ENCODE measurements at places on chromosomes 1 and 21.
A peak's percentile ranks its signal among the peaks of the same experiment; 100 is the strongest.

GRCh38 chr1:31033598-31033997 lies 31.9 kb downstream of the PUM1 start:
- DNase-seq: no peak

DNA sequence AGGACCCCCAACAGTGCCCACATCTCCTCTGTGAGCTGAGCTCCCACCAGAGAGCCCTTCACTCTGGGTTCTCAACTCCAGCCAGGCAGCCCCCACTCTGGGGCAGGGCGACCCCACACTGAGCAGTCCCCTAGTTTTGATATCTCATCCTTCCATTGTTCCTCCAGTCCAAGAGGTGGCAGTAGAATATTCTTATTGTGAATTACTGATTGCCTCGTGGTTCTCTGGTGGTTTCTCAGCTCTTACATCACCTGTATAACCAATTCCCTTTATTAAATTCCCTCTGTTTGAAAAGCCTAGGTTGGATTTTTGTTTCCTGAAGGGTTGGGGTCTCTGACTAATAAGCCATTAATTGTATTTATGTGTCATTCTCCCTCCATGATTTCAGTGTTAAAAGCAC lies 407.5 kb downstream of the SETD4 start:
- no peak for DNase-seq

DNA sequence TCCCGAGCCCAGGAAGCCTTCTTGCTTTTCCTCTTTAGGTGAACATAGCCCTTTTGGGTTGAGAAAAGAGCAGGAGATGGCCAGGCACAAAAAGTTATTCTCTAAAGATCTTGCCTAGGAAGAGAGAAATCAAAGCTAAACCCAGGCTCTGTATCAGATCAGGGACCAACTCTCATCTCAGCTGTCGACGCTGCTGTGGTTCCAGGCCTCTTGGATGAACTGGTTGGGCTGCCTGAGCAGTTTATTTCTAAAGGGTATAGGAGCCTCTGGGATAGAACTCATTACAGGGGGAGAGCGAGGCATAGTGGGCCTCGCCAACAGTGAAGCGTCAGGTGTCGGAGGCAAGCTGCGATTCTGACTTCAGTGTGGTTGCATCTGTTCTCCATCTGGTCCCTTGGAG lies 82.6 kb upstream of the F3 start:
- DNase-seq: no peak

DNA sequence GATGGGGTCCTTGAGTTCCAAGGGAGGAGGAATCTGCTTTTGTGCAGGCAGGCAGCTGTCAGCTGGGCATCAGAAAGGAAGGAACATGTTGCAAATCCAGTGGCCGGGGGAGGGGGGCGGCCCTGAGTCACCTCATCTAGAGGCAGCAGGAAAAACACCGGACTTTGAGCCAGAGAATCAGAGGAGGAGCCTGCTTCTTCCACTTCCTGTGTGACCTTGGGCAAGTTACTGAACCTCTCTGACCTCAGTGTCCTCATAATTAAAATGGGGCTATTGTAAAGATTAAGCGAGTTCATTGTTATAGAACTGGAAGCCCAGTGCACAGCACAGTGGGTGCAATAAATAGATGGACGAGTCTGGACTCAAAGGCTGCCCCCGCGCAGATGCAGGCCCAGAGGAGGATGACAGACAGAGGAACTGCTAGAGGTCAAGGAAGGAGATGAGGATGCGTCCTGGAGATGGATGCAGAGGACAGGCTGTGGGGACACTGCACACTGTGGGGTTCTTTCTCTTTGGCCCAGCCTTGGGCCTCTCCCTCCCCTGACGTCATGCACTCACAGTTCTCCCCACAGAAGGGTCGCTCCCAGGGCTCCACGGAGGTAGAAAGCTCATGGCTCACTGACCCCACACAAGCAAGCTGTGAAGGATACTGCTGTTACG lies 714.3 kb downstream of the MATN1 start:
- DNase-seq: no peak

- DNase-seq: peak; percentile 30
These were observed 15.3 kb downstream of the RNU1-1 start for GRCh38 chr1:16498573-16499413.

GRCh38 chr1:206556750-206557635 lies 49.7 kb downstream of the RASSF5 start:
- DNase-seq: no peak

DNA sequence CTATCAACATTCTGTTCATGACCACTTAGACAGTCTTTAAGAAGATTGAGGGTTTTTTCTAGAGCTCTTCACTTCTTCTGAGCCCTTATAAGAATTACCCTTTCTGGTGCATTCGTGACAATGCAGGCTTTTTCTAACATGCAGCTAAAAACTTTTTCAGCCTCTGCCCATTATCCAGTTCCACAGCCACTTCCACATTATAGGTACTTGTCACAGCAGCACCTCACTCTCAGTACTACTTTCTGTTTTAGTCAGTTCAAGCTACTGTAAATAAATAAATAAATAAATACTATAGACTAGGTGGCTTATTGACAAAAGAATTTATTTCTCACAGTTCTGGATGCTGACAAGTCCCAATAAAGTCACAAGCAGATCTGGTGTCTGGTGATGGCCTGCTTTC lies 284.4 kb upstream of the PKN2 start:
- no peak for DNase-seq

DNA sequence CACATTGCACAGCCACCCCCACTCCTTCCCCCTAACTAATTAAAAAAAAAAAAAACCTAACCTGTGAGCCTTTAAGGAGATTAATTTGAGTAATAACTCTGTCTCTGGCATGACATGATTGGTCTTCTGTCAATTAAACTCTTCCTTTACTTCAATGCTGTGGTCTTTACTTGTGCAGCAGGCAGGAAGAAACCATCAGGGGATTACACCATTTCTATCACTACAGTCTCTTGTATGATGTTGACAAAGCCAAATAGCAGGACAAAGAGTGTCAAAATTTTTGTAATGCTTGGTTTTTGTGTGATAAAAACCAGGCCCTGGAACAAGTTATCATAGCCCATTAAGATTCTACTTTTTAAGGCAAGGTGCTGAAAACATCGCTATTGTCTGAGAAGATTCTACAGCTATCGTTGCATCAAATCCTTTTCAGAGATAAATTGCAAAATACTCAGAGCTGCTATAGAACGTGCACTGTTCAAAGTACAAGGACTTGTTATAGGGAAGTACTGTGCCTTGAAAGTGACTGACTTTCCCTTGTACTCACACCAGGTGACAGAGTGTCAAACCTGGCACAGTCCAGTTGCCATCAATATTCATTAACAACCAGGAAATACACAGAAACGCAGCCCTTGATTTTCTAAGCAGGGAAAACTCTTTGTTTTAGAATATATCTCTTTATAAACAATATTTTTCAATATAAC lies 37.7 kb downstream of the LHX9 start:
- DNase-seq: no peak

- DNase-seq: no peak
These were observed 573.2 kb downstream of the BRINP3 start for GRCh38 chr1:189904509-189904908.
